DMS153 (cell line): ENCODE measurements at places on chromosomes 6 and 20.

DNA sequence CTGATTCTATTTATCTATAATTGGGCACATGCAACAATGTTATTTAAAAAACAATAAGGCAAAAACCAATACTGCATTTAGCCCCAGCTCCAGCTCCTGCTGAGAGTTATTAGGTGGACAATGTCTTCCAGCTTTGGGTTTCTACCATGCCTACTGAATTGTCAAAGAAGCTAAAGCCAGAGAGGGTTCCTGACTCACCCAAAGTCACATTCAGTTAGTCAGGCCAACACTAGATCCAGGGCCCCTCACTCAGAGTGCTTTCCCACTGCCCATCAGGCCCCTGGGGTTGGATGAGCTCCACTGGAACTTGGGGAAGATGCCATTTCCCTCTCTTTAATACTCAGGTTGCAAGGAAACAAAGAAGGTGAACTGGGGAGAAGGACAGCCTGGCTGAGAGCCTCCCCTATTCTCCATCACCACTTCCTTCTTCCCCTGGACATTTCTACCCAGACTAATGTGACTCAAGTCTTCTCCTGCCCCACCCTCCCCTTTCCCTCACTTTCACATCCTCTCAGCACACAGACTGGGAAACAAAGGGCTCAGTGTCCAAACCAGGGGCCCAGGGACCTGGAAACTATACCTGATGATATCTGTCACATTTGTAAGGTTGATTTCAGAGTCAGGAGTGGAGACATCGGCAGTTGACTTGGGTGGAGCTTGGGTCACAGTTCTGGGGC, 6.0 kb downstream of the TREM1 start:
- no peak for DNase-seq

DNA sequence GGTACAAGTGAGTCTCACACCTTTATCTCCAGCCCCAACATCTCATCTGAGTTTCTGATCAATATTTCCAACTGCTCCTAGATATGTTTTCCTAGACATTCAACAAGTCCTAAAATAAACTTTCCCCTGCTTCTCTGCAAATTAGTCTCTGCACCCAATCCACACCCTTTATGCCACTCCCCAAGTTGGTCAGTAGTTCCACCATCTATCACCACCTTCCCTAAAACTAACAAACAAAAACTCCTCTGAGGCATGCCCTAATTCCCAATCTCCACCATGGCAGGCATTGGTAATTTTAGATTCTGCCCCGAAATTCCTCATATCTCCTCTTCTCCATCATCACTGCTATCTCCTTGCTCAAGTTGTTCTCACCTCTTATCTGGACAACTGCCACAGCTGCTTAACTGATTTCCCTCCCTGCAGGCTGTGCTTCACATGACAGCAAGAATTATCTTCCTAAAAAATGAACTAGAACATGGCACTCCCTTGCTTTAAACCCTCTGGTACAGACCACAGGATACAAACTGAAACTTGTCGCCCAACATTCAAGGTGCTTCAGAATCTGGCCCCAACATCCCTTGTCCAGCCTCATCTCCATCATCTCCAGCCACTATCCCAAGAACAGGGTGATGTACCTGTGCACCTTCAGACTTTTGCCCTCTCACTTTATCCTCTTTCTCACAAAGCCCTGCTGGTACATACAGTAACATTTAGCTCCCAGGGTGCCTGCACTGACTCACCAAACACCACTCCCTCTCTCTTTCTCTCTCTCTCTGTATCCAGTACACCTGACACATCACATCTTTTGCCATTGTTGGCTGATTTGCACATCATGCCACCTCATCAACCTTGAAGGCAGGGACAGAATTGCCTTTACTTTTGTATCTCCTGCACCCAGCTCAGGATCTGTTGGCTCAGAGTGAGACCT, 55.5 kb downstream of the ZHX3 start:
- no peak for DNase-seq

DNA sequence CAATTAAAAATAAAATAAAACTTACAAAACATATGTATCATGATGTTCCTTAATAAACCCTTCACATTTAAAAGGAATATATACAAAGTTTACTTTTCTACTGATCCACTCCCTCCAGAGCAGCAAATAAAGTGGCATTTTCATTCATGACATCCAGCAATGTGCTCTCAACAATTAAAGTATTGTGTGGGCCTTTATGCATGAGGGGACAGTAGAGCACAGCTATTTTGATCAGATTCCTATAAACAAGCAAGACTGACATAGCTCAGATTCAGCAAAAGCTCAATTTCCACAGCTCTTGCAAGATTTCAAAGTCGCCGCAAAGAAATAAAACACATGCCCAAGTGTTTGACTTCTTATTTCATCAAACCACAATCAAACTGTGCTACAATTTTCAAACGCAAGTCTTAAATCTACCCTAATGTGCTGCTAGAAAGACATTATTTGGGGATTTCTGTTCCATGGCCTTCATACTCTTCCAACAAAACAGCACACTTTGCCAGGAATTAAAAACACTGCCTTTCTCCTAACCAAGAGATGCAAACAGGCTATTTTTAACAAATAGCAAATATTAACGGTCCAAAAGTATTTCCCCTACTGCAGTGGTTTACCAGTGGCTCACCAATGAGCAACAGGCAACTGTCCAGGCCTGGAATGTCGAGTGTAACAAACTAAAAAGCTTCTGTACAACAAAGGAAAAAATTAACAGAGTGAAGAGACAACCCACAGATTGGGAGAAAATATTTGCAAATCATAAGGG, 52.3 kb downstream of the MBOAT1 start:
- no peak for DNase-seq

DNA sequence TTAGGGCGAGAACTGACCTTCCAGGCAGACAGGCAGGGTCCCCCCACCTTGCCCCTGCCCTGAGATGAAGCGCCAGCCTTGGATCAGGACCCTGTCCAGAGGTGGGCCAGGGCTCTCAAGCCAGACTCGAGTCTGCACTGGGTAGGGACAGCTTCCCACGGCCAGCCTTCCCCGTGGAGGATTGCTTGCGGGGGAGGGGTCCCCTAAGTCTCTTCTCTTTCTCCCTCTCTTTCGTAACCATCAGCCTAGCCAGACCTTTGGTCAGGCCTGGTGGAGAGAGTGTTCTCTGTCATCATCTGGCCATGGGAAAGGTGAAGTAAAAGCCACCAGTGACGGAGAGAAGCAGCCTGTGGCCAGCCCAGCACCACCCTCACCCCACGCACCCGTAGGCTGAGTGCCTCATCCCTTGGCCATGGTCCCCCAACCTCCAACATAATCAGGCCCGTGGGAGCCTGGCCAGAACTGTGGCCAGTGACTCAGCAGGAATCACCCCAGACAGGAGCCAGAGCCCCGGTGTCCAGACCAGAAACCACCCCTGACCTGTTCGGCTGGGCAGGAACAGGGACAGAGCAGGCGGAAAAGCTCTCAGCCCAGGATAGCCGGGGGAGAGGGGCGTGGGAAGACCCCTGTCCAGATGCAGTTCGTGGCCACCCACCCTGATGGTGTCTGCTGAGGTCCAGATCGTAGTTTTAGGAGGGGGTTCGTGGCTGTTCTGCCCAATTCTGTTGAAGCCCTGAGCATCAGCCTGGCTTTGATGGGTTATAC, 47.1 kb downstream of the SNAI1 start:
- DNase-seq: no peak

DNA sequence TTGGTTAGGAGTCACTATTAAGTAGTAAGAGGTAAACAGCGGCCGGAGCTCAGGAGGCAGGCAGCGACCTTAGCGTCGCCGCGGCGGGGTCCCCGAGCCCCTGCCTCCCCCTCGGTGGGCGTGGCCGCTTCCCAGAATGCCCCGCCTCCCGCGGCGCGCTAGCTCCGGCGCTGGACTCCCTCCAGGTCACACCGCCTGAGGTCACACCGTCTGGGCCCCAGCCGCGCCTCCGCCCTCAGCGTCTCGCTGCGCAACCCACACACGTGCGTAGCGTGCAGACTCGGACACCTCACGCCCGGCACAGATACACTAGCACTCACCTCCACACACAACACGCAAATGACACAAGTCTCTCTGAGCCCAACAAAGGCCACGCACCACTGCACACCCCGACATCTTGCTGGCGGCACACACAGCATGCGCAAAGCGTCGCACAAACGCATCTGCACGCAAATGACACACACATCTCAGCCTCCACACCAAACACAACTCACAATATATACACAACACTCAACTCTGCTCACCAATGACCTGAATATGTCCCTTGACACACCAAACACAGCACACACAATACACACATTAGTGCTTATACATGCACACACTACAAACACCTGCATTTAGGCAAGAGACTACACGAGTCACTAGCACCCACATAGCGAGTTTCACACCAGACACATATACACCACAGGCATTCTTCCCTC, 17.6 kb upstream of the CDKN1A start:
- no peak for DNase-seq

GRCh38 chr6:41043151-41043550, 884 bp downstream of the TSPO2 start:
- no peak for DNase-seq

GRCh38 chr6:140915103-140915502, 1217.6 kb upstream of the GJE1 start:
- peak; percentile 62 for DNase-seq

GRCh38 chr20:24727795-24728194, 221.3 kb upstream of the CST7 start:
- DNase-seq: no peak

- peak; percentile 63 for DNase-seq
These were observed 87.1 kb downstream of the COL19A1 start for GRCh38 chr6:69953491-69953890.

- DNase-seq: peak; percentile 47
These were observed 31.5 kb downstream of the NINL start for GRCh38 chr20:25553819-25554296.

DNA sequence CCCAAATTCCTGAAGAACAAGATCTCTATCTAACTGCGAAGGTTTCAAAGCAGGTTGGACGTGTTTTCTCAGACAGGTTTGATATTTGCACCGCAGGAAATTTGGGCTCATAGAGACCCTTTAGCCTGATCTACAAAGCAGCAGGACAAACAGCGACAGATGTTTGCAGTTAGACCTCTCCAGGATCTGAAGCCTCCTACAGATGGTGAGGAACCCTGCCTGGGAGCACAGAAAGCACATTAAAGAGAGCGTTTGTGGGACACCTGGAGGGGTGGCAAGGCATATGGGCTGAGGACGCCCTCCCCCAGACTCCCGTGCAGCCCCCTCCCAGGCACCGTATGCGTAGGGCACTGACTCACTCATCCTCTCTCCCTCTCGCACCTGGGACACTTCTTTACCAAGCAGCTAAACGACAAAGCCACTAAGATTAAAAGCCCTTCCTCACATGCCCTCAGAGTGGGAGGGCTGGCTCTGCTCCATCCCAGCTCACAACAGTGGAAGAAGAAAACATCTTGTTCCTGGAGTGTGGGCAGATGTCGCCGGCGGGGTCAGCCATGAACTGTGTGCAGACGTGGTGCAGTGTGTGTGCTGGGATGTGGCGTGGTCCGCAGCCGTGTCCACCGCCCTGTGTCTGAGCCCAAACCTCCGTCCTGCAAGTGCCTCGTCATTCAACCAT, 249.7 kb upstream of the AFDN start:
- no peak for DNase-seq

DNA sequence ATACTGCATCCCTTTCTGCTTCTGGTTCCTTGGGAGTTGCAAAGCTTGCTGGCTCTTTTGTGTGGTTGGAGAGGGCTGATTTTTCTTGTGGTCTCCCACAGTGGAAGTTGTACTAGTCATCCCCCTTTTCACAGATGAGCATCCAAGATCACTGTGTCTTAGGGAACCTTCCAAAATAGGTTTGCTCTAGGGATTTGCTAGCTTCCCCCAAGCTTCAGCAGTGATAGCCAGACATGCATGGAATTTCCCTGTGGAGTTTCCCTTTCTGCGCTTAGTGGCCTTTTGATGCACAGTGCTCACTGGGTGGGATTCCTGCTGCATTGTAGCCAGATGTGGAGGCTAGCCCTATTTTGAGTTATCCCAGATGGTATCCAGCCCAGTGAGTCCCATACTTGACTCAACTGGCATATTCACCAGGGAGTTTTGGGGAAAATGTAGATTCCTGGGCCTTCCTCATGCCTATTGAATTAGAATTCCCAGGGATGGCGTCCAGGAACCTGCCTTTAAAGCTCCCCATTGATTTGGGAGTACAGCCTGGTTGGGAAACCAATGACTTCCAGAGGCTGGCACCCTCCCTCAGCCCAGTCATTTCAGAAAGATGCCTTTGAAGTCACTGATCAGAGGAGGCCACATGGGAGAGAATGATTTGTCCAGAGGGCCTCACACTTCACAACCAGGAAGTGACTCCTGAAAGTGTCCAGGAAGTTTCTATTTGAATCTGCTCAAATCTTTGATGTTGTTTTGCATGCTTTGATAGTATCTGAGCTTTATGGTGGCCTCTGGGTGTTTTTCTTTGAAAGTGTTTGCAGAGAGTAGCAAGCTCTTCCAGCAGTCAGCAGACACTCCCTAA, 25.9 kb downstream of the PPARD start:
- DNase-seq: no peak

DNA sequence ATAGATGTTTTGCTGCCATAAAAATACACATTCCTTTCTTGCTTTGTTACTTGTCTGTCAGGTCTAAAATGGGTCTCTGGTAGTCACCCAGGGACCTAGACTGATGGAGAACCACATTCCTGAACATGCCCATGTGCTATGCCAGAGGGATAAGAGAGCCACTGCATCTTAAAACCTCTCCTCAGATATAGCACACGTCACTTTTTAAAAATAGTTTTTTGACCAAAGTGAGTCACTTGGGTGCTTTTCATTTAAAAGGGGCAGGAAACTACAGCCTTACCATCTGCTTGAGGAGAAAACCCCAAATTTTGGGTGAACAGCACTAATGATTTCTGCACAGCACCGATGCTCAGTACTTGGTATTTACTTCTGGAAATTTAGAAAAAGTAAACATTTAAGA, 197.8 kb downstream of the OGFRL1 start:
- no peak for DNase-seq

DNA sequence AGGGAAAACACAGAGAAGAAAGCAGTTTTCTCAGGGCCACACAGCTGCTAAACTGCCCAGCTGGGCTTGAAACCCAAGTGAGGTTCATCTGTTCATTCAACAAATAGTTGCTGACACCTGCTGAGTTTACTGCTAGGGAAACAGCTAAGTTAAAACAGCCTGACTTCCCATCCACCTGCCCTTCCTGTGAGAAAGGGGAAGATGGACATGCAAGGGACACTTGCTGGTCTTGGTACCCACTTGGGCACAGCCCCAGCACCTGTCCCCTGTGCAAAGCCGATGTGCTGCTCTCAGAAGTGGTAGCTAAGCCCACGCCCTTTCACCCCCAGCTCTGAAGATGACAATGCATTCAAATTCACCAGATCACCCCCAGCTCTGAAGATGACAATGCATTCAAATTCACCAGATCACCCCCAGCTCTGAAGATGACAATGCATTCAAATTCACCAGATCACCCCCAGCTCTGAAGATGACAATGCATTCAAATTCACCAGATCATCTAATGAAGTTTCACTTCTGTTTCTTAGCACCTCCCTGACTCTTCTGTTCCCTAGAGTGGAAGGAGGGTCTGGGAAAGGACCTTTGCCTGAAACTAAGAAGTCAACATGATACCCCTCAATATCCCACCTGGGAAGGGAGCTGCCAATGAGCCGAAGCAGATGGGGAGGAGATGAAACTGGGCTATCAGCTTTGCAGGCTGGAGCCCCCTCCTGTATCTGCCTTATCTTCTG, 46.0 kb upstream of the TOP1 start:
- DNase-seq: no peak
